ENCODE measurements at places on chromosomes 5 and 9. TPM values are rescaled to one million over a fixed set of nuclear protein-coding genes. Genes with fewer than 3 reads are reported as not detected.

Gene AMACR
- total RNA-seq = 13.4 TPM

Gene GLIPR2
- 112 TPM for total RNA-seq

Gene CBY3
- 0.09 TPM for total RNA-seq

Gene CDH12
- not detected for total RNA-seq

Gene TEX48
- not detected for total RNA-seq

Gene GLDC
- 4.3 TPM for total RNA-seq

Gene FRMD3
- total RNA-seq = 3.7 TPM

Gene PCDHGA8
- total RNA-seq = 1.5 TPM

Gene IL9
- total RNA-seq = not detected

Gene CMBL
- 3.0 TPM for total RNA-seq

Gene TMOD1
- total RNA-seq = 0.87 TPM

Gene HBEGF
- total RNA-seq = 10.1 TPM

Gene DCAF10
- 18.0 TPM for total RNA-seq

Gene UNC5A
- 0.26 TPM for total RNA-seq

Gene IFNA10
- not detected for total RNA-seq

Gene C5orf58
- total RNA-seq = not detected

Gene MZB1
- total RNA-seq = 0.22 TPM

Gene DNAH5
- 0.17 TPM for total RNA-seq

Gene NAIF1
- 9.5 TPM for total RNA-seq

Gene NR5A1
- total RNA-seq = not detected

Gene UBLCP1
- total RNA-seq = 9.6 TPM

Gene OTP
- total RNA-seq = not detected

Gene NR4A3
- total RNA-seq = 0.76 TPM

Gene TAF11L12
- total RNA-seq = not detected

Gene GFI1B
- total RNA-seq = under 0.01 TPM

Gene C9orf153
- total RNA-seq = 0.34 TPM

Gene HRH2
- not detected for total RNA-seq

Gene MARVELD2
- 1.3 TPM for total RNA-seq

Gene PCBD2
- 4.6 TPM for total RNA-seq

Gene SLC25A2
- total RNA-seq = 0.09 TPM

All from dermis lymphatic vessel endothelial cell (primary cell).